ENCODE measurements at places on chromosomes 5 and 9.
A peak's percentile ranks its signal among the peaks of the same experiment; 100 is the strongest.

DNA sequence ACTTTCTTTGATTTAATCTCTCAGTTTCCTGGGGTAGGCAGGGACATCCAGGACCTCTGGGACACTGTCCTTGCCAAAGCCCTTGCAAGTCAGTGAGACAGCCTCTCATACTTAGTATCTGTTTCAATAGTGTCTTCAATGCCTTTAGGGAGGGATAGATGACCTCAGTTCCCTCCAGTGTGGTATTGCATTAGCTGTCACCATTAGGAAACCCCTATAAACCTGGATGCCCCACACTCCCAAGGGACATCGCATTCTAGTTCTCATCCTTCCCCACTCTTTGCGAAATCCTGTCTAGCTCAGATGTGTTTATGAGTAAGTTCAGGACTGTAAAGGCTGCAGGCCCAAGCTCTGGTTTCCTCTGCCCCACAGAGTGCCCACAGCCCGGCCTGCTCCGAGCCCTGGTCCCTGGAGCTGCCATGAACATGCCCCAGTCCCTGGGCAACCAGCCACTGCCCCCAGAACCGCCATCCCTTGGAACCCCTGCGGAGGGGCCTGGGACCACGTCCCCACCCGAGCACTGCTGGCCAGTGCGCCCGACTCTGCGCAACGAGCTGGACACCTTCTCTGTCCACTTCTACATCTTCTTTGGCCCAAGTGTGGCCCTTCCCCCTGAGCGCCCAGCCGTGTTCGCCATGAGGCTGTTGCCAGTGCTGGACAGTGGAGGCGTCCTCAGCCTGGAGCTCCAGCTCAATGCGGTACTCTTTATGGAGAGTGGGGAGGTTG is 13.2 kb downstream of the TMEM8B start:
- DNase-seq, result peak; percentile 65

- no peak for DNase-seq
These were observed 53.2 kb upstream of the NCS1 start for GRCh38 chr9:130118841-130119518.

- DNase-seq, result peak; percentile 84
These were observed 125.3 kb downstream of the ST8SIA4 start for GRCh38 chr5:100777680-100778300.

GRCh38 chr9:3742586-3742985 is 216.8 kb upstream of the RFX3 start:
- no peak for DNase-seq

DNA sequence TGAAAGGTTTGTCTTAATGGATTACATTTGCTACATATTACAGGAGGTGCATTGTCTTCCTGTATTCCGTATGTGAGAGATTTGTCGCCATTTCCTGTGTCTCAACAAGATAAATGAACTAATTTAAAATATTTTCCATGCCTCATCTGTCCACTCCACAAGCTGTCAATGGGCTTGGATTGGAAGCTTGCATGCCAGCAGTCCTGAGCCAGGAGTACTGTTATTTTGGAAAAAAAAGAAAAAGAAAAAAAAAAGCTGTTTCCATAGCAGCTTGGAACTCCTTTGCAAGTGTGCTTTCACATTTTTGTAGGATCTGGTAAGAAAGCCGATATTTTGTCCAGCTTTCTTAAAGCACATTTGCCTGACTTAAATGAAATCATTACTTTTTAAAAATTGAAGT is 330.8 kb downstream of the KDM4C start:
- DNase-seq, result no peak

DNA sequence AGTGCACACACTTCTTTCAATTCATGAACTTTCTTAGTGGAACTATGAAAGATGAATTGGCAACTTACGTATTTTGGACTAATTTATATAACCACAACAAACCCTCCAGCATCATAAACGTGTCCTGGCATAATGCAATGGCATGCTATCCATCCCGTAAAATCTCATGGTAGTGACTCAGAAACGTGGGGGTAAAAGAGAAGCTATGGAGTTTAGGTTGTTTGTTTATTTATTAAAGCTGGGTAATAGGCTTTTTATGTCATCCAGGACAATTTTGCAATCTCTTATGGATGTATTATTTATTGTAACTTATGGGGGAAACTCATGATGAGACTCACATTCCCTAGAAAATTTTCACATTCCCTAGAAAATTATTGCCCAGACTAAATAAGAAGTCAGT is 106.3 kb downstream of the GDA start:
- DNase-seq, result no peak

- DNase-seq, result no peak
These were observed 153.7 kb upstream of the DAPK1 start for GRCh38 chr9:87343816-87344430.

DNA sequence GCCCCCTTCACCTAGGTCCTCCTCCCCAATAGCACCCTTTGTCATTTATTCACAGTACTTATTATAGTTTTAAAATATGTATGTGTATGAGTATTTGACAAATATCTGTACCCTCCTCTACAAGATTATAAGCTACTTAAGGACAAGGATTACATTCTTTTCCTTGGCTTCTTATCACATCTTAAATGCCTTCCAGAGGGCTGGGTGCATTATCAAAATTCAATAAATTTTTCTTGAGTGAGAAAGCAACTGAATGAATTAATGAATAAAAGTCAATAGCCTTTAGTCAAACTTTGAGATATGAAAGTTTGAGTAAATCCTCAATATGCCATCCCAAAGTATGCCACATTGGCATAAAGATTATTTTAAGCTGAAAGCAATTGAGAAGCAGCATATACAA is 621.7 kb downstream of the DNAH5 start:
- no peak for DNase-seq

DNA sequence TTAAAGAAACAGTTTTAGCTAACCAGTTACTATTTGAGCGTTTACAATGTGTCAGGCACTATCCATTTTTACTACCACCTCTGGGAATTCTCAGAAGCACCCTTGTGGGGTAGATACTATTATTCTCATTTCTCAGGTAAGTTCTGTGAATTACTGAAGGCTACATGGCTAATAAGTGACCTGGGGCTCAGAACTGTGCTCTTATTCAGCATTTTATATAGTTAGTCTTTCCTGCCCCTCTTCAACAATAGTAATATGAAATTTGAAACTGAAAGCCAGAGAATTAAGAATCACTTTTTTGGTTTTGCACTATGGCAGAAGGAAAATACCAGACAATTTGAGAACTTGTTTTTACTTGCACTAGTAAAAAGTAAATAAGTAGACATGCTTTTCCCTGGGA is 11.8 kb downstream of the ELL2 start:
- DNase-seq, result peak; percentile 69

GRCh38 chr9:16627967-16628366 is 242.5 kb downstream of the BNC2 start:
- DNase-seq, result peak; percentile 34

- DNase-seq, result no peak
These were observed 37.9 kb downstream of the FAT2 start for GRCh38 chr5:151553130-151553670.

GRCh38 chr5:126119887-126120442 is 303.2 kb upstream of the GRAMD2B start:
- no peak for DNase-seq

DNA sequence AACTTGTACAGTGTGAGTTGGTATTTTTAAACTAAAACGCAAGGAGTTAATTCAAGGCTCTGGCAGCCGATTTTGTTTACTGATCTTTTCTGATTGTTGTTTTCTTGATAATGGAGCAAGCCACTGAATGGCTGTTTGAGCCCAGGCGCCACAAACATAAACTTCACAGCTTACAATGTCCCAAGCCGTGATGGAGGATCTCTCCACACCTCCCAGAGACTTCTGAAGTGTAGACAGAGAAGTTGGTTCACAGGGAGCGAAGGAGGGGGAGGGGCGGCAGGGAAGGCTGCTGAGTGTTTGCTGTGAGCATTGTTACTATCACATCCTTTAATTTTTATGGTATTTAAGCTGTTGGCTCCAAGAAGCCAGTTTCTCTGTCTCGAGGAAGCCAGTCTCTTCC is 14.7 kb downstream of the ISL1 start:
- DNase-seq, result no peak

GRCh38 chr5:62266573-62266972 is 39.4 kb upstream of the KIF2A start:
- no peak for DNase-seq

- peak; percentile 27 for DNase-seq
These were observed 6.7 kb upstream of the BRINP1 start for GRCh38 chr9:119375892-119376291.

GRCh38 chr5:98765815-98766214 is 7.6 kb upstream of the RGMB start:
- DNase-seq, result no peak

GRCh38 chr5:58582019-58582802 is 664 bp upstream of the RAB3C start:
- no peak for DNase-seq

DNA sequence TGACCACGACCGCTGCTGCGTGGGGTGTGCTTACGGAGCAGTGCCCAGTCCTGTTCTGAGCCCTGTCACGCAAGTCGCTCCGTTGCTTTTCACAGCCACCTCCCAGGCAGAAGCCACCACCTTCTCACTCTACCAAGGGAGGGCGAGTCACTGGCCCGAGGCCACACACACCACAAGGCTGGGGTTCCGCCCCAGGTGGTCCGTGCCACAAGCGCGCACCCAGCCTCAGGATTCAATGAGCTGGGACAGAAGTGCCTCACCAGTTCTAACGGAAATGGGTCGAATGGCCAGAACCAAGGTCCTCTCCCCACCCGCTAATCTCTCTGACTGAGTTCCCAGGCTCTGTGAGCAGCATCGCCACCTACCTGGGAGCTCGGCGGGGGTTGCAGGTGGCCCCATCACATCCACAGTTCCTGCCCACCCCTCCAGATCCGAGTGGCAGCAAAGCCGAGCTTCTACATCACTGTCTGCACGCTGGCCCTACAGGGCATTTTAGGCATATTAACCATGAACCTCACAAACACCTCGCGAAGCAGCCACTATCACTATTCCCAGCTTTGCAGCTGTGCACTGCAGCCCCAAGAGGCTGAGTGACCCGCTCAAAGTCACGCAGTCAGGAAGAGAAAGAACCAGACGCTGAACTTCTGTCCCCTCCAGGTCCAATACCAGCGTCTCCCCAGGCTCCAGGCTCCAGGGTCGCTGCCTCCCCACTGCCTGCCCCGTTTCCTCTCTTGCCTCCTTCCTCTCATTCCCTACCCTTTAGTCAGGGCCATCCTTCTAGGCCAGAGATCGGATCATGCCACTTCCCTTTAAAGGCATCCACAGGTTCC is 92.1 kb upstream of the PHYKPL start:
- DNase-seq, result peak; percentile 92

DNA sequence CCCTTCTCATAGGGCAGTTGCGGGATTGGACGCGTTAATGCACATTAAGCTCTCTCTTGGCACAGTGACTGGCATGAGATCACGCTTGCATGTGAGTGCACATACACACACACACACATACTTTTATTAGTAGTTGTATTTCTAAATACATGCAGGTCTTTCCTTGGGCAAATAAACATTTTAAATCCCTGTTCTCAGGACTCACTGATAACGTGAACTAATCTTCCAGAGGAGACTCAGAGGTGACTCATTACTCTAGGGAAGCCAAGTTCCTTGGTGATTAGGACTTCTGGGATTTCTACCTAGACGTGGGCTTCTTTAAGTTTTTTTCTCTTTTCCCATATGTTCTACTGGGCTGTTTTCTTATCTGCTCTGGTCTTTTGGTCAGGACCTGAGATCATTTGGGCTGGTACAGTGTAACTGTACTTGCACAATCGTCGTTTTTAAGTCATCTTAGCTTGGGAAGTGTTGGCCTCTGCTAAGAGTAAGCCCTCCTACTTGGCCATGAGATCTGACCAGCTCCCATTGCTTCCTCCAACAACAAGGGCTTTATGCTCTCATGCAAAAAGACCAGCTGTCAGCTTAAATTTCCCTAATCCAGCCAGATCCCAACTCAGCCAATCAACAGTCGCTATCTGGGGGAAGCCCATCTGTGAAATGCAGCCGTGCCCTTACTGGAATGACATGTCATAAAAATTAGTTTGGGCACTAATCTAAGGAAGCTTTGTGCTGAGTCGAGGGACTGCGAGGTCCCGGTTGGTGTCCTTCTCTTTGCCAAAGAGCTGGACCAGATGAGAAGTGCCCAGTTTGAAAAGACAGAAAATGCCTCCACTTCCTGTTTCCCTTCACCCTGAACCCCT is 176.4 kb upstream of the ANKRD55 start:
- DNase-seq, result no peak

DNA sequence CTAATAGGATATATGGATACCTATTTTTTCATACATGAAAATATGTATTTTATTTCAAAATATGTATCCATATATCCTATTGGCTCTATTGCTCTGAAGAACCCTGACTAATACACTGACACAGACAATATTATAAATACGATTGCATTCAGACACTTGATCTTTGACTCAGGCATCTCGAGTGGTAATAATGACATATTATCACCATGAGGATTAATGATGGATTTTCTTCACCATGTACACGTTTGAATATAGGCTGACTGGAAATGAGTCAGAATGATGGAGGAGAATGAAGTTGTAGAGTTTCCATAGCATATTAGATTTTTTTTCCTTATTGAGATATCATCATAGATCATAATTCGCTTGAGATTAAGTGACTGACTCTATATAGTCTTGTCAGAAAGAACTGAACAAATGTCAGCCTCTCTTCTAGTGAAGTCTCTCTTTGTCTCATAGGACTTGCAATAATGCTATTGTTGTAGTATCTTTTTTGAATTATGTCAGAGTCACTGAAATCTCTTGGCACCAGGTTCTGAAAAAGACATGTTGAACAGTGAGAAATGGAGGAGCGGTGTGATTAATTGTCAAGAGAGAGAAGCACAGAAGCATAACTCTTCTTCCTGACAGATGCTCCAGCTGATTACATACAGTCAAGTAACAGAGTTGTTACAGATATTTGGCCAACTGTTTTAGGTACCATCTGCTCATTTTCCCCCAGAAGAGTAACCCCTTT is 41.4 kb upstream of the SLCO6A1 start:
- DNase-seq, result no peak

DNA sequence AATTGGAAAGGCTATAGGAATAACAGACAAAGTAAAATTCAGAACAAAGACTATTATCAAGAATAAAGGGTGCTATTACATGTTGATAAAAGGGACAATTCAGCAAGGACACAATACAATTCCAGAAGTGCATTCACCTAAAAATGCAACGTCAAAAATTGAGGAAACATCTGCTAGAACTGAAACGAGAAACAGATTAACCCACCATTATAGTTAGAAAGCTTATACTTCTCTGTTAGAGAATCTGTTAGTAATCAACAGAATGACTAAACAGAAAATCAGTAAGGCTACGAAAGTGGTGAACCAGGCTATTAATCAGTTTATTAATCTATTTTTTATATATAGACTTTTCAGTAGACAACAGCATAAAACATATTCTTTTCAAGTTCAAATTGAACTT is 14.8 kb downstream of the FCN1 start:
- no peak for DNase-seq

GRCh38 chr9:14987858-14988257 is 77.6 kb upstream of the FREM1 start:
- no peak for DNase-seq

DNA sequence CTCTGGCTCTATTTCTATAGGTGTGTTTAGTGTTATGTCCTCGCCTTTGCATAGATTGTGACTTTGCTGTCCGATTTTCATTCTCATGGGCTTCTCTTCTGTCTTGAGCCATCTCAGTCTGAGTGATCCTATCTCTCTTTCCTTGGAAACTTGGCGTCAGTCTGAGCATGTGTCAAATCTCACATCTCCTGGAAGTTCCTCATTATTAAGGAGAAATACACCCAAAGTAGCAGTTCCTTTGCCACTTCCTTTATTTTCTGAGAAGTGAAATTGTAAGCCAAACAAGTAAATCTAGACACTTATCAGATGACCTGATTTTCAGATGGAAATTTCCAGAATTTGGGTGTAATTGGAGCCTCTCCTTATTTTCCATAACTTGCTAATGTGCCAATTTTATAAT is 126.9 kb upstream of the ANKH start:
- DNase-seq, result no peak

- no peak for DNase-seq
These were observed 26.2 kb upstream of the TCF7 start for GRCh38 chr5:134088291-134088690.

Data from GM12865 (cell line).